HS-27A (cell line): ENCODE measurements at places on chromosomes 1 and 21.

DNA sequence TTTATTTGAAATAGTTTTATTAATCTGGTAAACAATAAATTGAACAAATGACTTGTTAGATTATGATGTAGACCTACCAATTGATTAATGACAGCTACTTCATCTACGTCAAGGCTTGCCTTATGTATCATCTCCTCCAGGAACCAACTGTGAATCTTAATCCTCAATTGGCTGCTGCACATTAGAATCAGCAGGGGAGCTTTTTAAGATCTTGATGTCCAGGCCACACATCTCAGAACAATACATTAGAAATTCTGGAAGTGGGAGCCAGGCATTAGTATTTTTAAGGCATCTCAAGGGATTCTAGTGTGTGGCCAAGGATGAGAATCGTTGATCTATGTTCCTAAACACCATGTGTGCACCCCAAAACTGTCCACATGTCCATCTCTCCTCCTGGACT, 52.0 kb upstream of the LYPLAL1 start:
- no peak for DNase-seq

DNA sequence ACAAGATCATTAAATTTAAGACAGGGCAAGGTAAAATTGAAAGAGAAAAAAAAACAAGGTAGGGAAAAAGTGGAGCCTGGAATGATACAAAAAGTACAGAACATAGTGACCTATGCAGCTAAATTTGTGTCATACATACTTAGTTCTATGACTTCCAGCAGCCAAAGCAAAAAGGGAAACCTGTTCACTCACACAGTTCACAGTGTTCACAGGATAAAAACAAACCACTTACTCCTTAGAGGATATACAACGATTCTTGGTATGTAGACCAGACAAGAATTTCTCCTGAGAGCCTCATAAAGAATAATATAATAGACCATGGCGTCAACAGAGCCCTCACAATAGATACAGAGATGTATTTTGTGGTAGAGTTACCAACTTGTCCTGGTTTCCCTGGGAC, 27.5 kb downstream of the COA7 start:
- no peak for DNase-seq

DNA sequence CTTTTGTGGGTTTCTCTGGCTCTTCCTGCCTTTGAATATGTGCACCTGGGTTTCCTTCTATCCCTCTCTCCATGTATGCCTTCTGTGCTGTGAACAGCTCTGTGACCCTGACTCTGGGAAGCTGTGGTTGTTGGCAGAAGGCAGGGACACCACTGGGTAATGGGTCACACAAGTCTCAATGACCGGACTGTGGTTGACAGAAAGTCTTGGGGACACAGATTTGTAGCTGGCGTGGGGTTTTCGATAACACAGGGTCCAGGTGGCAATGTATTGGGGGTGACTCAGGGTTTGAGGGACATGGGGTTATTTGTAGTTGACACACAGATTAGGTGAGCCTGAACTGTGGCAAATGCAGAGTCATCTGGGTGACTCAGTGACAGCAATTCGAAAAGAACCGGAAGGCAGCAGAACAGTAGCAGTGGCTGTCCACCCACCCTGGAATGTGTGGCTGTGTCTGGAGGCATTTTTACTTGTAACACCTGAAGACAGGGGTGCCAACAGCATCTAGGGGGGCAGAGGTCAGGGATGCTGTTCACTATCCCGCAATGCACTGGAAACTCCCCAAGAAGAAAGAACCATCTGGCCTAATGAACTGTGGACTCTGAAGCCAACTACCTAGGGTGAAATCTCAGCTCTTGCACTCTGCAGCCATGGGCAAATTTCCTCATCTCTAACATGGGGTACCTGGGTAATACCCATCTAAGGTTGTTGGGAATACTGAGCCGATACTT, 13.0 kb upstream of the SLC6A9 start:
- no peak for DNase-seq

GRCh38 chr1:2345297-2346075, 45.9 kb downstream of the MORN1 start:
- DNase-seq = no peak
